ENCODE measurements at places on chromosomes 5 and 9.

- no peak for DNase-seq
Observed at GRCh38 chr5:93620487-93621326, 37.7 kb downstream of the NR2F1 start.

DNA sequence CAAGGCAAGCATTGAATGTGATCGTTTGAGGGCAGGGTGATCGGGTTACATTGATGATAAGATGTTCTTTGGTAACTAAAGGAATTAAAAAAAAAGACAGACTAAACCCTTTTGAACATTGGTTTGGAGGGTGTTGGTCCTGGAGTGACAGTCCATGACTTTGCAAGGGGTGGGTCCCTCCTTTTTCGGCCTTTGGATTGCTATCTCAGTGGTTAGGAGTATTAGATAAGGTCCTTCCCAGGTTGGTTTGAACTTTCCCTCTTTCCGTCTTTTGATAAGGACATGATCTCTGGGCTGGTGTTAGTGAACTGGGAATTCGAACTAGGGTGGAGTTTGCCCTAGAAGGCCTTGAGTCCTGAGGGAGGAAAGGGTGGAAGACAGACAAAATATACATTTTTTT lies 5.4 kb upstream of the ABO start:
- no peak for DNase-seq

GRCh38 chr5:143396353-143396940 lies 7.0 kb downstream of the NR3C1 start:
- DNase-seq: no peak

GRCh38 chr9:20640331-20641187 lies 18.3 kb upstream of the MLLT3 start:
- DNase-seq: no peak

All from cortex of kidney (tissue), 1 donor.